ENCODE measurements at places on chromosomes 1 and 21.
A peak's percentile ranks its signal among the peaks of the same experiment; 100 is the strongest.

DNA sequence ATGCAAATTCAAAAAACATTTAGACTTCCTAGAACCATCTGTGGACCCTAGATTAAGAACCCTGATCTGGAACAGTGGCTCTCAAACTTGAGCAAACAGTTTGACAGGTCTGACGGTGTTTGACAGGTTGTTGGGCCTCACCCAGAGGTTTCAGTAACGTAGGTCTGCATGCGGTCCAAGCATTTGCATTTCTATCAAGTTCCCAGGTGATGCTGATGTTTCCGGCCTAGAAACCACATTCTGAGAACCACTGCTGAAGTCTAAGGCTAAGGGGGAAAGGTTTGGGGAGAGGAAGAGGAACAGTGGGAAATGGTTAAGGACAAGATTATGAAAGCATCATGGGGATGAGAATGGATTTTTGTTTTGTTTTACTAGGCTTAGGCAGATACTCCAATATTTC is 48.6 kb downstream of the MDM4 start:
- DNase-seq: no peak

- DNase-seq: peak; percentile 13
Observed at GRCh38 chr1:110254604-110255391, 44.7 kb downstream of the KCNC4 start.

- no peak for DNase-seq
Observed at GRCh38 chr1:208778417-208778816, 534.2 kb upstream of the PLXNA2 start.

DNA sequence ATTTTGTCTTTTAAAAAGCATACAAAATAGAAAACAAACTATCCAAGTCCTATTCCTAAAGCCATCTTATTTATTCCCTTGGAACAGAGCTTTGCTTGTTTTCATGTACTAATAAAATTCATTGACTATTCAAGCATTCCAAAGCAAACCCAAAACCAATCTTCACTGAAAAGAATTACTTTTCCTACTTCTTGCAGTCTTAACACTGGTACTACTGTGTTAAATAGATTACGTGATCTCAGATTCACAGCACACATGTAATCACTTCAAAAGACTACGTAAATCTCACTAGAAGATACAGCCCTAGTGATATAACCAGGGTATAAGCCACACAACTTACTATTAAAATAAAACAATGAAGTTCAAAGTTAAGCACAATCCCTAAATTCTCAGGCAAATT is 39.0 kb downstream of the ZZZ3 start:
- DNase-seq: no peak

DNA sequence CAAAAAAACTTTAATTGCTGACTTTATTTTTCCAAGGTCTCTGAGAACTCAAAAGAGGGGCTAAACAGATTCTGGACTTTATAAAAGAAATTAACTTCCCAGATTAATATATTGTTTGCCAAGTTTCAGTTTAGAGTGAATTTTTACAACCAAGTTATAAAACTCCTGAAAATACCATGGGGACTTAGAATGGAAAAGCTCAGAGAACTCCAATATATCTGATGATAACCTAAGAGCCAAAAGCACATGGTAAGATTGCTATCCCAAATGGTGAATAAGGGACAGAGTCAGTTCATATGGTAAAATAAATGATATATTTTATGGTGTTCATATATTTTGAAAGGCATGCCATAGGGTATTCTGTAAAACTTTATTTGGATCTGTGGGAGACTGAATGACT is 470.9 kb downstream of the TTLL7 start:
- DNase-seq: no peak

DNA sequence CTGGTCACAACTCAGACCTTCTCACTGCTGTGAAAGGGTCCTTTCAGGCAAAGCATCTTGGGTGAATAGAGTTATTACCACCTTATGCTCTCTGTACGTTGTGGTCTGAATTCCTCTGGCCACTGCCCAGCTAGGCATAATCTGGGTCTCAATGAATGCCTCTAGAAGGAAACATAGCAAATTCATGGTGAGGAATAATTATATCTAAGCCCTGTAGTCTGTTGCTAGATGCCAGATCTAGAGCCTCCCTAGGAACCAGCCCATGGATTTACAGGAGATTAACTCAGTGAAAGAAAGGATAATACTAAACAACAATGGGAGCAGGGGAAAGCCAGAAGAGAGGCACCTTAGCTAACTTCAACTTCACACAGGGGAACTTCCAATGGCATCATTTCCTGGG is 2.4 kb upstream of the COL11A1 start:
- DNase-seq: no peak

DNA sequence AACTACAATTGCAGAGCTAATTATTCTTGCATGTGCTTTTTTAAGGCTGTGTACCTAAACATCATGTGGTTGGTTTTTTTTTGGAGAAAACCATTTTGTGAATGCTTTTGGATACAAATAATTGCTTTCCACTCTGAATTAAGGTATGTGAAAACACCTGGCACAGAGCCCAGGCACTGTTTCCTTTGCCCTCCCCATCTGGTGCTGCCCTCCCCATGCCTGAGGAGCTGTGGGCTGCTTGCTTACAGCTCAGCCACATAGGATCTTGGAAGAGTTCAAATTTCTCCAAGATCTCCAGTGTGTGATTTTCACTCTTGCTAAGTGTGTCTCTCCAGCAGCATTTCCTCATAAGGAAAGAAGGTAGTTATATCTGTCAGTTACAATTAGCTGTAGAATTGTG is 27.8 kb downstream of the DNM3 start:
- no peak for DNase-seq

DNA sequence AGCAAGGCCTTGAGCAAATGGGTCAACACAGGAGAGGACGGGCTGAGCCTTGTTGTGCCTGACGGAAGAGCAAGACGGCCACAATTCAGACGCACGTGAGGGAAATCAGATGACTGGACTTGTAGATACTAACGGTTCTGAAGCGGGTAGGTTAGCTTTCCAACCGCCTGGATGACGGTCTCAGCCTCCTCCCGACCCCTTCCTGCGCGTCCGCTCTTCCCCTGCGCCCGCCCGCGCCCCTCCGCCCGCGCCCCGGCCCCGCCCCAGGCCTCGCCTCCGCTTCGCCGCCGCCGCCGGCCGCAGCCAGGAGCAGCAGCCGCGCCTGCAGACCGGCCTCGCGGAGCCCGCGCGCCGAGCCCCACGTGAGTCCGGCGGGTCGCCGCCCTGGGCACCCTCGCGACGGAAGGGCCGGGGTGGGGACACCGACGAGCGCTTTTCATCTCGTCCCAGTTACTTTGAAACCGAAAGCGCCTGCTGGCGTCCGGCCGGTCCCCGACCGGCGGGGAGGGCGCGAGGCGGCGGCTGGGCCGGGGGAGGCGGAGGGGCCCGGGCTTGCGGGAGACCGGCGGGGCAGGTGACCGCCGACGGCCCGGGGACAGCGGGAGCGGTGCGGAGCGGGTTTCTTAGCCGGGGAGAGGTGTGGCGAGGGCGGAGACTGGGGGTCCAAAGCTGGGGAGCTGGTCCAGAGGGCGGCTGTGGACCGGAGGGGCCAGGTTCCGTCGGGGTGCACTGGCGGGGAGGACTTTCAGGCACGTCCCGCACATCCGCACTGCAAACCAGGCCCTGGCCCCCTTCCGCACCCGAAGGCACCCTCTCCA is at the start of gene TRAF5:
TRAF5 (plus strand) TSS at position 306 of the 818 bp plus-strand sequence. CDS start 26,407 bp downstream, outside the sequence.
- DNase-seq: peak; percentile 82

DNA sequence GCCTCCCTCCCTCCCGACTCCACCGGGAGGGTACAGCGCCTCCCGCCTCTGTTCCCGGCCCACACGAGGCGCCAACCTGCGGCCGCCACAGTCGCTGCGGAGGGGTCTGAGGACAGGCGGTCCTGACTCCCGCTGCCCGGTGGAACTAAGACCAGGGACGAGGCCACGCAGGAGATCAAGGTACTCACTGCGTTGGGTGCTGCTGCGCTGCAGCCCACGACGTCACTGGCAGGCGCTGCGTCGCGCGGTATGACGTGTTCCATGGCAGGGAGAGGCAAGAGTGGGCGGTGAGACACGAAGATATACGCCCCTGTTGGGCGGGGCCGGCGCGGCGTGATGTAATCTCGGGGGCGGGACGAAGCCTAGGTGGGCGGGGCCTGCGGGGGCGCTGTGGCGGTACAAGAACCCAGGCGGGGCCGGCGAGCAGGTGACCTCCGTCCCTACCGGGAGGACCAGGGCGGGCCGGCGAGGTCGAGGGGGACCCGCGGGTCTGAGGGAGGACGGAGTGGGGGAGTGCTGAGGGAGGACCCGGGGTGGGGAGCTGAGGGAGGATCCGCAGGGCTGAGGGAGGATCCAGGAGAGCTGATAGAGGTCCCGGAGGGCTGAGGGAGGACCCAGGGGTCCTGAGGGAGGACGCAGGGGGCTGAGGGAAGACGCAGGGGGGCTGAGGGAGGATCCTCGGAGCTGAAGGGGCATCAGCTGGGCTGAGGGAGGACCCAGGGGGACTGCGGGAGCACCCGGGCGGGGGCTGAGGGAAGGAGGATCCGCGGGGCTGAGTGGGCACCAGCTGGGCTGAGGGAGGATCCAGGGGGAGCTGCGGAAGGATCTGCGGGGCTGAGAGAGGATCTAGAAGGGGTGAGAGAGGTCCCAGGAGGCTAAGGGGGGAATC is at the start of gene MRPL55:
MRPL55 (minus strand) TSS at position 227 of the 889 bp plus-strand sequence. CDS start 1,039 bp downstream, outside the sequence.
- peak; percentile 100 for DNase-seq

- no peak for DNase-seq
Observed at GRCh38 chr1:107175102-107175909, 34.5 kb downstream of the NTNG1 start.

GRCh38 chr1:59484096-59484495 is 187.2 kb downstream of the FGGY start:
- DNase-seq: no peak

DNA sequence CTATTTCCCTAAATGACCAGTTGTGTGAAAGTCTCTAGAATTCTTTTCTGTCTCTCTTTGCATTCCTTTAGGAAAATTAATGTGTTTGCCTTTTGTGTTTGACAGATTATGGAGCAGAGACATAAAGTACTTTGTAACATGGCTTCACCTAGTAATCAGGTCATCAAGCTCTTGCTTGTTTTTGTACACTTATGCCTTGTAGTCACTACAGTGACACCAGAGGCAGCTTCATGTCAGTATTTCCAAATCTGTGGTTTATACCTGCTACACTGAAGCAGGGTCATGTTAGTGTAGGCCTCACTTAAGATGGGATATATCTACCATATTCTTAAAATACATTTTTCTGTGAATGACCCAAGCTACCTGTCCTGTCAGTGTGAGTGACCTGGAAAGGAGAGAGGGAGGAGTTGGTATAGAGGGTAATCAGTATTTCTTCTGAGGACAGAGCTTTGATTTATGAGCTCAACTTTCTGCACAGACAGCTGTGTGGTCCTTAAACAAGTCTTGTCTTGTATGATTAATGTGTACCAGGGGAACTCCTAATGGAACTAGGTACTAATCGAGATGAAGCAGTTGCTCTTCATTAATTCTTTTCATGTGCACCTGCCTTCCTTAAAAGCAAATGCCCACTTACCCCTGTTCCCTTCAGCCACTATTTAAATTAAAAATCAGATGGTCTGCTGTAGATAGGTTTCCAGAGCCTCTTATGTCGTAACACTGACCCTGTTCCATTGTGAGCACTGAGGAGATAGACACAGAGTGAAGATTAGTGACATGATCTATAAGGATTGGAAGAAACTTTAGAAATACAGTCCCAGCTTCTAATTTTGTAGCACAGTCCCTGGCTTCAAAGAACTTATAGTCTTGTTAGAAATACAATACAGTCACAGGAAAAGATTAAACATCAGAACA is 45.7 kb downstream of the MACO1 start:
- DNase-seq: no peak

DNA sequence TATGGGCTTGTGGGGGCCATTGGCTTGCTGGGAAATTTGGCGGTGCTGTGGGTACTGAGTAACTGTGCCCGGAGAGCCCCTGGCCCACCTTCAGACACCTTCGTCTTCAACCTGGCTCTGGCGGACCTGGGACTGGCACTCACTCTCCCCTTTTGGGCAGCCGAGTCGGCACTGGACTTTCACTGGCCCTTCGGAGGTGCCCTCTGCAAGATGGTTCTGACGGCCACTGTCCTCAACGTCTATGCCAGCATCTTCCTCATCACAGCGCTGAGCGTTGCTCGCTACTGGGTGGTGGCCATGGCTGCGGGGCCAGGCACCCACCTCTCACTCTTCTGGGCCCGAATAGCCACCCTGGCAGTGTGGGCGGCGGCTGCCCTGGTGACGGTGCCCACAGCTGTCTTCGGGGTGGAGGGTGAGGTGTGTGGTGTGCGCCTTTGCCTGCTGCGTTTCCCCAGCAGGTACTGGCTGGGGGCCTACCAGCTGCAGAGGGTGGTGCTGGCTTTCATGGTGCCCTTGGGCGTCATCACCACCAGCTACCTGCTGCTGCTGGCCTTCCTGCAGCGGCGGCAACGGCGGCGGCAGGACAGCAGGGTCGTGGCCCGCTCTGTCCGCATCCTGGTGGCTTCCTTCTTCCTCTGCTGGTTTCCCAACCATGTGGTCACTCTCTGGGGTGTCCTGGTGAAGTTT is 550 bp downstream of the RXFP4 start:
- DNase-seq: no peak

- DNase-seq: no peak
Observed at GRCh38 chr1:150118716-150119115, 31.0 kb upstream of the PLEKHO1 start.

DNA sequence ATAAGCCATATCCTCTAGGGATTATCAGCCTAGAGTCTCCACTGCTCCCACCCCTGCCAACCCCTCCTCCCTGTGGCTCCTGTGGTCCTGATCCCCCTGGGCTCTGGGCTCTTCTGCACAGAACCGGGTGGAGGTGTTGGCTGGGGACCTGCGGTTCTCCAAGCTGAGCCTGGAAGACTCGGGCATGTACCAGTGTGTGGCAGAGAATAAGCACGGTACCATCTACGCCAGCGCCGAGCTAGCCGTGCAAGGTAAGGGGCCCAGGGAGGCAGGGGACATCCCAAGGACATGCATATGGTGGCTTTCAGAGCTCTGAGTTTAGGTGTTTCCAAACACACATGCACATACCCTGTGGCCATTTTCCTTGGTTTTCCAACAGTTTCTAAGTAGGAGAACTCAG is 19.3 kb downstream of the CNTN2 start:
- DNase-seq: no peak

DNA sequence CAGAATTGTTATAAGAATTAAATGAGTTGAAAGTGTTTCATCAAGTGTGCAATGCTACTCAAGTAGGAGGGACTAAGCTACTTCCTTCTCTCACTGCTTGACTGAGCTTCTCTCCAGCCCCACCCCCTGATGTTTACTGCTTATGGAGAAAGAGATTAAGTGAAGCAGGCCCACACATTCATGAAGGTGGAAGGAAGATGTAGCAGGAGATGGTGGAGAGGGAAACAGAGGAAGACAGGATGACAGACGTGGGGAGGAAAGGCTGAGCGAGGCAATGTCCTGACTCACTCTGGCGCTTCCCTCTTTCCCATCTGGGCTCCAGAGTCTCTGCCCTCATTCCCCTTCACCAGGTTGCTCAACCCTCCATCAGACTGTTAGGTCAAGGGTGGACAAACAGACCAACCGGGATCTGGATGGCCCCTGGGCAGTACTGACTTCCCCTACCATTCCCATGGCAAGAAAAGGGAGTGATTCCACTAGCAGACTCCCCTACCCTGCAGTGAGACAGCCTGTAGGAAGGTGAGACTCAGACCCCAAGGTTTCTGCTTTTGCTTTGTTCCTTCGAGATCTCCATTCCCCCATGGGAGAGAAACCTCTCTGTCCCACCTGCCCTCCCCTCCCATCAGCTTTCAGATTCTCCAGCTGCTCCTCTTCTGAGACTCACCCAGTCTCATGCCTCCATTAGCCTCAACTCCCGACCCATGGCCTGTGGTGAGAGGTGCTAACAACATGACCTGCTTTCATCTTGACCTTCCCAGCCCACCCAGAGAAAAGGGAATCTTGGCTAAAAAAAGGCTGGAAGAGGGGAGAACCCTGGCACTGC is 3.1 kb upstream of the ARHGEF2 start:
- DNase-seq: no peak

- DNase-seq: no peak
Observed at GRCh38 chr1:11238311-11238710, 24.0 kb downstream of the MTOR start.

Data from right forelimb (tissue), 1 donor.